ENCODE measurements at places on chromosomes 4 and X.

- no peak for DNase-seq
Measured at GRCh38 chr4:95758001-95758400, 81.9 kb upstream of the PDHA2 start.

DNA sequence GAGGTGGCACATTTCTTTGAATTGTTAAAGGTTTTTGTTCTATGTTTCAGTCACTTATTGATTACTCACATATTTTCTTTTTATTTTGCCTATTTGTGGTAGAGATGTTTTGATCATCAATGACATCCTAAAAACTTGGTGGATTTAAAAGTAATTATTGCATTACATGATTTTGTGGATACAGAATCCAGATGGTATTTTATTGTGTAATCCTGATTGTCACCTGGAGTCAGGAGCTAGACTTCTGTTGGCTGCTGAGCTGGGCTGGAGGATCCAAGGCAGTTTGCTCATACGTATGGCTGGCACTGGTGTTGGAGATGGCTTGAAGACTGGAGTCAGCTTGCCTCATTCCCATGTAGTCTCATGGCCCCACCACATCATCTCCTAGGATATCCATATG lies 1009.6 kb upstream of the PCDH7 start:
- DNase-seq: no peak

- DNase-seq: no peak
Measured at GRCh38 chr4:59200992-59201391, 1999.1 kb upstream of the ADGRL3 start.

- DNase-seq: no peak
Measured at GRCh38 chrX:17369309-17369708, 5.7 kb upstream of the NHS start.

DNA sequence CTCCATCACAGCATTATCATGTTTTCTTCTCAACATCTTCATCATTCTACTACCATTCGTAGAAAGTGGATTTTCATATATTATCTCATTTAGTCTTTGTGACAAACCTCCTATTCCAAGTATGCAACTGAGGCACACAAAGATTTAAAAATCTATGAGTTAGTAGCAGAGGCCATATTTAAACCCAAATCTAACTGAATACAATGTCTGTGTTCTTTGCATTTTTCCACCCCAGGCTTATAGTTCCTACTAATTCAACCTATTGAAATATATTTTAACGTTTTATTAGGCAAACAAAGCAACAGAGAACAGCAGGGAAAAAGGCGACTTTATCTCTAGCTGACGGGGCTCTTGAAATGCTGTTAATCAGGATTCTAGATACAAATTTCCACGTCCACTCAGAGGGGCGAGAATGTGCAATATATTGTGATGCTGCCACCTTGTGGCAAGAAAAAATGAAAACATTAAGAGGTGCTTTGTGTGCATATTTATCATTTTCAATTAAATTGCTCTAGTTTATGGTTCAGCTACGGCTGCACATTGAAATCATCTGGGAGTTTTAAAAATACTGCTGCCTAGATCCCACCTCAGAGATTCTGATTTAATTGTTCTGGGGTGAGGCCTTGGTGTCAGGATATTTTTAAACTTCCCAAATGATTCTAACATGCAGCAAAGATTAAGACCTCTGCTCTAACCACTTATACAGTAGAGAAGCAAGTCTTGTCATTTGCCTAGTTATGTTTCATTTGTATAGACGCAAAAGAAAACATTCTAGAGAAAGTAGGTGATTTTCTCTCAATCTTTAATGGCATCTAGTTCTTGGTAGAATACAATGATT lies 315.9 kb downstream of the MAPK10 start:
- DNase-seq: no peak

GRCh38 chr4:110733901-110734300 lies 111.0 kb upstream of the PITX2 start:
- no peak for DNase-seq
